ENCODE measurements at places on chromosomes 11 and 22.

DNA sequence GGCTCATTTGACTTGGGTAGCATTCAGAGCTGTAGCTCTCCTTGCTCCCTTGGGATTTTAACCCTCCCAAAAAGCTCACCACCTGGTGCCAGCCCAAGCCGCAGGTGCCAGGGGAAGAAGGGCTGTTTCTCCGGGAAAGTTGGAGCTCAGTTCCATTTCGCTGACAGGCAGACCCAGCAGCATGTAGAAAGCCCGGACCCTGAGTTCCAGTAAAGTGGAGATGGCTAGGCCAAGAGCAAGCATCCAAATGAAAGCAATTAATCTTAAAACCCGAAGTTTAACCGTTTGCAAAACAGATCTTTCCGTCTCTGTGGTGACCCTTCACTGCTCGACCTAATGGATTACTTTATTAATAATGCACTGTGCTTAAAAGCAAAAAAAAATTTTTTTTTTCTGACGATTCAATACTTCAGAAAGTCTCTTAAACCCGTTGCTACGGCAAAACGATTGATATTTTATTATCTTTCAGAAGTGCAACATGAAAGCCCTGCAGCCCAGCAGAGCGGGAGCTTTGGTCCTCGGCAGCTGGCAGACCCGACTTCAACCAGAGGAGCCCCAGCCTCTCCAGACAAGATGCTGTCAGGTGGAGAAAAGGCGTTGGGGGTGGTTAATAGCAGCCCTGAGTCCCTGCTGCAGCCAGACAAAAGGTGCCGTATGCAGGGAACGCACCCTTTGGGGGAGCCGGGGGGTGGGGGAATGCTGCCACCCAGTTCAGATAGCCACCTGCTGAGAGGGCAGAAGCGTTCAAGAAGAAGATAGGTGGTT, 3.3 kb downstream of the LMO1 start:
- no peak for DNase-seq

- no peak for DNase-seq
Observed at GRCh38 chr11:118881228-118881627, 2.5 kb upstream of the CXCR5 start.

DNA sequence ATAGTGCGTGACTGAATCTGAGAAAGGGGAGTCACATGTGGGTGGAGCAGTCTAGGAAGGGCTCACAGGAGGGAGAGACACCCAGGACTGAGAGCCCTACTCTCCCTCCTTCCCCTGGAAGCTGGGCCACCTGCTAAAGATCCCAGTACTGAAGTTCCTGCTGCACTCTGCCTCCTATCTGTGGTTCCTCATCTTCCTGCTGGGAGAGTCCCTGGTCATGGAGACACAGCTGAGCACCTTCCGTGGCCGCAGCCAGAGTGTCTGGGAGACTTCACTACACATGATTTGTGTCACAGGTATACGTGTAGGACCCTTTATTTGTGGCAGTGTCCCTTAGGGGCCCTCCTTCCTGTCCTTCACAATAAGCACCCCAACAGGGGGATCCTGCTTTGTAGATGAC, 19.3 kb downstream of the ART5 start:
- no peak for DNase-seq

DNA sequence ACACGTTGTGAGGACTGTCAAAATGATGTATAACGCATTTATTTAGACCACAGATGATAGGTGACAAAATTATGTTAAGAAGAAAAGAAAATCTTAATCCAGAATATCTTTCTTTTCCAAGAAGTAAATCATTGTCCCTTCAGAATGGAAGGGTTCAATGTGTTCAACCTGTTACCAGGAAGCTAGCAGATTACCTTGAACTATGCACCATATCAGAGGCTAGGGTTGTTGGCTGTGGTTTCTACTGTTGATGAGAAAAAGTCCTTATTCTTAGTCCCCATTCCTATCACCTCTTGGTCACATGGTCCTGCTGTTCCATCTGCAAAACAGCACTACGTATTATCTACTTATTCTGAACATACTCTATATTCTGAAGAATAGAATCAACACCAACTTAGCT, 339.5 kb upstream of the CADM1 start:
- DNase-seq = no peak

- no peak for DNase-seq
Observed at GRCh38 chr22:44026066-44026629, 2.0 kb downstream of the PARVB start.

- no peak for DNase-seq
Observed at GRCh38 chr22:19477321-19478044, 1.5 kb downstream of the UFD1 start.

- peak; percentile 87 for DNase-seq
Observed at GRCh38 chr11:60762851-60763691, 6.4 kb downstream of the MS4A15 start.

GRCh38 chr11:106958517-106959248, 59.6 kb downstream of the GUCY1A2 start:
- no peak for DNase-seq

GRCh38 chr11:23540101-23540561, 679.9 kb upstream of the CCDC179 start:
- peak; percentile 59 for DNase-seq

- no peak for DNase-seq
Observed at GRCh38 chr11:33701302-33702230, 940 bp upstream of the C11orf91 start.

DNA sequence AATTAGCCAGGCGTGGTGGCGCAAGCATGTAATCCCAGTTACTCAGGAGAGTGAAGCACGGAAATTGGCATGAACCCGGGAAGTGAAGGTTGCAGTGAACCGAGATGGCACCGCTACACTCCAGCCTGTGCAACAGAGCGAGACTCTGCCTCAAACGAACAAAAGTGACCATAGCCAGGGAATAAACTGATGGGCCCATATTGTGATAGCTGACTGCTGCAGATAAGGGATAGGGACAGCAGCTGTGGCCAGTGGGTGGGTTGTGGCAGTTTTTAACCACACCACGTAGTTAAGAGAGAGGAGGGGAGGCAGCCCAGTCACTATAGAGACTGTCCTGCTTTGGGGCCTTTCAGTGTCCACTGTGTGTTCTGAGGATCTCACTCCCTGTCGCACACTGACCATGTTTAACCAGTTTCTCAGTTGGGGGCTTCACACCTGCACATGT, 58.9 kb downstream of the PISD start:
- no peak for DNase-seq

DNA sequence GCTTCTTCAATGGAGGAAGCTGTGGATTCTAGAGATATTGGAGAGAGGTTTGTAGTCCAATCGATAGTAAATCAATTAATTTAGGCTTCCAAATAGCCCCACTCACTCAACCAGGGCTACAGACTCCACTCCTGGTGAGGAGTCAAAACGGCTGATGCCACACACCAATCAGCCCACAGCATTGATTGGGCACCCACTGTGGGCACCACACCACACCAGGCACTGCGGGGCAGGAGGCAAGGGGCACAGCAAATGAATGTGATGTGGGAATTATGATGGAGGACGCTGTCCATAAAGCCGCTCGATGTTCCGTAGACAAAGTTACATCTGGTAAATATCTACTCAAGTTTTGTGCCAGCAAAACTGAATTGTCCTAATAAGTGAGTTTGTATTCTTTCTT, 547.3 kb upstream of the CADM1 start:
- no peak for DNase-seq

GRCh38 chr22:40491990-40492631, 121.7 kb downstream of the SGSM3 start:
- no peak for DNase-seq

DNA sequence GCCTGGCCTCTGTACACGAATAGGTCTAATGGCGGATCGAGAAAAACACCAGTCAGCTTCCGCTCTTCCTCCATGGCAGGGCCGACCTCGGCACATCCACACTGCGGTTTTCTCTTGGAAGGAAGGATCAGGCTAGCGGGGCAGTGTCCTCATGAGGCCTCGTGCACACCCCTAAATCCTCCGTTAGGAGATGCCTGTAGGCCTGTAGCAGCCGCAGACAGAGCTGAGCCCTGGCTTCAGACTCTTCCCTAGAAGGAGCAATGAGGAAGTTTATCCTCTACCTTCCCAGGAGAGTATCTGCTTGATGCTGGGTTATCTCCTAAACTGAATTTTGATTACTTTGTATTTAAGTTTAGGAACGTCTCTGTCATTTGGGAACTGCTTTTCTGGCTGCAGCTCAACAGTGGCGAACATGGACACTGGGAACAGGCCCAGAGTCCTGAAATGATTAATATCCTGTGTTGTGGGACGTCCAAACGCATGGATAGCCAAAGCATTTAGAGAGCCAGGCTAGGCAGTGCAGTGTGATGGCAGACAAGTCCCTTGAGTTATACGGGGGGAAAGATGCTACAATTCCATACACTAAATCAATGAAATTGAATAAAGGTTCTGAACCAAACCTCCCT, 16.5 kb upstream of the BMAL1 start:
- DNase-seq = no peak

GRCh38 chr11:125562430-125562829, 6.8 kb upstream of the EI24 start:
- DNase-seq = no peak

- DNase-seq = no peak
Observed at GRCh38 chr22:44850946-44851345, 98.6 kb downstream of the ARHGAP8 start.

GRCh38 chr11:121566279-121567168, 113.8 kb upstream of the SORL1-AS1 start:
- DNase-seq = no peak

DNA sequence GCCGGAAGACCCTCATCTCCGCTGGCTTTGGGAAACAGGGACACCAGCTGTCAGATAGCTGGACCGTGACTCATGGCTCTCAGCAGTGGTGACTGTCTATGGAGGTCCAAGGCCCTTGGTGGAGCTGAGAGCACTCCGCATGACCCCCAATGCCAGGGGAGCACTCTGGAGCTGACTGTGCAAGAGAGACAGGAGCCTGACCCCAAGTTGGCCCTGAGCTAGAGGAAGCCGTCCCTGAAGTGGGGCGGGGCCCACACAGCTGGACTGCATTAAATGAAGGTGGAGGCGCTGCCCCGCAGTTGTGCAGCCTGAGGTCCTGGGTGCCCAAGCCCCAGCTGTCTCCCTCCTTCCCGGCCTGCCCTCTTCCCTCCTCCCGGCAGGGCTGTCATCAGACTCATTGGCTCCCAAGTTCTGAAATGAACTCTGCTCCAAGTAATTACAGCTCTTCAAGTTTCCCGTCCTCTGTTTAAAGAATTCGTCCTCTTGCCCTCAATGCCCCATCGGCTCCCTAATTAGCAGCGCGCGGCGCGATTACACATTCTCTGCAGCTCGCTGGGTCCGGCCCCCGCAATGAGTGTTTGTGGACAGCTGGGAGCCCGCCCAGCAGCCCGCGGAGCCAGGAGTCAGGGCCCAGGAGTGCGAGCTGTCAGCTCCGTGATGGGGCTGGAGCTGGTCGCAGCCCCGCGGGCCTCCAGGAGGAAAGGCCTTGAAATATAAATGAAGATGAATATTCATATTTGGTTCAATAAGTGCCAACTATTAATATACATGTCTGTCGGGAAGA, 93.2 kb upstream of the LMO1 start:
- no peak for DNase-seq

DNA sequence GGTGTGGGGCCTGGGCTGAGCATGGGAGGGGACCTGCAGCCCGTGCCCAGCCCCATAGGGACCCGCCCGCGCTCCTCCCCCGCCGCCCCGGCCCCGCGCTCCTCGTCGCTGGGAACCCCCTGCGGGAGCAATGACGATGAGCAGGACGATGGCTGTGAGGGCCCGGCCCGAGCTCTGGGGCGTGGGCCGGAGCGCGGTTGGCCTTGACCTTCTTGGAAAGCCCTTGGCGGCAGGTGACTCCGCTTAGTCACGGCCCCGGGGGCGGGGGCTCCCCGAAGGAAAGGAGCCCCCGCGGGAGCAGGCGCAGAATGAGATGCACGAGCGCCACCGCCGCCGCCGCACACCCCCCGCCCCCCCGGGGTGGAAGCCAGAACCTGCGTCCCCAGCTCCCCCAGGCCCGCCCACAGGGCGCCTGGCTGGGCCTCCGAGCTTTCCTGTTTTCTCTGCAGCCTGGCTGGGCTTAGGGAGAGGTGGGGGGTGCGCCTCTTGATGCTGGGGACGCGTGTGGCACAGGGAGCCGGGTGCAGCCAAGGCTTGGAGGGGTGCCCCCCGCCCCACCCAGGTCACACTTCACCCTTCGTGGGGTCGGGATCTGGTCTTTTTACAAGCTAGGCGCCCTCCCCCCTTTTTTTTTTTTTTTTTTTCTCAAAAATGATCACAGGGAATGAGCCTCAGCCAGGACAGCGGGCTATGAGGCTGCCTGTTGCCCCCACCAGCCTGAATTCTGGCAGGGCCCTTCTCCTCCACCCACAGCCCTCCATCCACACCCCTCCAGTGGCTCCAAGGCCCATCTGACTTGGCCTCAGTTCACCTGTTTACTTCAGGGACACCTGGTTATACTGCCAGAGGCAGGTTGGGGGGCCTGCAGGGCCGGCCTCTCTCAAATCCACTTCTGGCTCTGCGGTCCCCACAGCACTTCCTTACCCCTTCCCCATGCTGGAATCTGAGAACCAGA, 17.9 kb downstream of the CRELD2 start:
- no peak for DNase-seq

DNA sequence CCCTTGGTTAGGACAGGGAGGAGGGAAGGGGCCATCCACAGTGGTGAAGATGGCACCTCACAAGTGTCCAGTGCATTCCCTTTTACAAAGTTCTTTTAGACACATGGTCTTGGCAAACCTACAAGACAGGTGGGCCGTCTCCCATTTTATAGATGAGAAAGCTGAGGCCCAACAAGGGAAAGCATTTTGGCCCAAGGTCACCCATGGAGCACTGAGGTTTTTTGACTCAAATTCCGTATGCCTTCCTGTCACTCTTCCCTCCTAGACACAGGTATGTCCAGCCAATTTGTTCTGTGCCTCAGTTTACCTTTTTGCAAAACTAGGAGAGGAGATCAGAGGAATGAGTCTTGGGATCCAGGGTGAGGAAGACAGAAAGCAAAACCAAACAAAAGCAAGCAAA, 1.2 kb downstream of the C1QTNF4 start:
- DNase-seq = no peak

GRCh38 chr22:48368975-48369525, 1458.6 kb downstream of the BRD1 start:
- no peak for DNase-seq

GRCh38 chr11:93734427-93735222, 6.7 kb downstream of the TAF1D start:
- DNase-seq = no peak

- DNase-seq = peak; percentile 56
Observed at GRCh38 chr22:50531962-50532674, 2.3 kb upstream of the TYMP start.

DNA sequence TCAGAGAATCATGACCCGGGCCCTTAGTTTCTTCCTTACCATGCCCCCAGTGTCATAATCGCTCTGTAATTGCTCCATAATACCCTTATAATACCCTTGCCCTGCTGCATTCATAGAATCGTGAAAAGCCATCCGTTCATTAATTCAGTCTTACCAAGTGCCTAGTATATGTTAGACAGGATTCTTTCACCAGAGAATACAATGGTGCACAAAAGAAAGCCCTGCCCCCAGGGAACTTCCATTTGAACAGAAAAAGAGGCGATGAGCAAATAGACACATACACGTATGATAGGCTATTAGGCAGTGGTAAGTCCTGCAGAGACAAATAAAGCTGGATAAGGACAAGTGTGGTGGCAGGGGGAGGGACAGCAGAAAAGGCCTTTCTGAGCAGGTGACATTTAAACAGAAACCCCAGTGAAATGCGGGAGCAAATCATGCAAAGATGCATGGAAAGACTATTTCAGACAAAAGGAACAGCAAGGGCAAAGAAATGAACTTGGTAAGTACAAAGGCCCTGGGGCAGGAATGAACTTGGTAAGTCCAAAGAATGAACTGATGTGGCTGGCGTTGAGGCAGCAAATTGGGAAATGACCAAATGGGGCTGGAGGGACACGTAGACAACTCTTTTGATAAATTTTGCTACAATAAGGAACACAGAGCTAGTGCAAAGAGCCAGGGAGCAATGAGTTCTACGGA, 74.6 kb upstream of the CREB3L1 start:
- no peak for DNase-seq

- DNase-seq = peak; percentile 93
Observed at GRCh38 chr22:38873469-38874411, 1.7 kb upstream of the CBX6 start.
